Osteocyte (in vitro differentiated cells): ENCODE measurements at places on chromosomes 3 and 15.

GRCh38 chr3:122094693-122095092 is 39.5 kb downstream of the CD86 start:
- no peak overlapping the region for H3K27ac ChIP-seq
- no peak overlapping the region for H3K4me3 ChIP-seq
- no peaks in the 10 kb centered on the region for H3K27me3 ChIP-seq

DNA sequence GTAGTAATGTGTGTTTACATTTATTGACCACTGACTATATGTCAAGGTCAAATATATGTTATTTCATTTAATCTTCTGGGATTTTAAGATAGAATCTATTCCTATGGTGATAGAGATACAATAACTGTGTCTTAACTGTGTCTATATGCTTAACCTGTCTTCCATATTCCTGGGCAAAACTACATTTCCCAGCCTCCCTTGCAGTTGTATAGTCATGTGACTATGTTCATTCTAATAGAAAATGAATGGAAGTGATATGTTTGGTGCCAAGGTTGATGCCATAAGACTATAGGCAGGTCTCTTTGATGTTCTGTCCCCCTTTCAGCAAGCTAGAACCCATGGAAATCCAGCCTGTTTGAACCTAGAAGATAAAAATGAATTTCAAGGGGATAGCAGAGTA is 258.8 kb upstream of the PDZRN3 start:
- no peak overlapping the region for H3K4me3 ChIP-seq
- H3K4me1 ChIP-seq, result no peaks in the 10 kb centered on the region
- no peaks in the 10 kb centered on the region for H3K36me3 ChIP-seq

- no peak overlapping the region for H3K4me3 ChIP-seq
- H3K36me3 ChIP-seq, result no peaks in the 10 kb centered on the region
- H3K4me1 ChIP-seq, result no peaks in the 10 kb centered on the region
- H3K27me3 ChIP-seq, result no peaks in the 10 kb centered on the region
Observed at GRCh38 chr3:137249311-137249940, 291.6 kb downstream of the IL20RB start.

- no peak overlapping the region for H3K27ac ChIP-seq
- no peak for DNase-seq
- H3K4me3 ChIP-seq, result no peak overlapping the region
- no peaks in the 10 kb centered on the region for H3K36me3 ChIP-seq
- H3K4me1 ChIP-seq, result peaks cover 21% of the 10 kb centered on the region
- no peaks in the 10 kb centered on the region for H3K27me3 ChIP-seq
Observed at GRCh38 chr3:148074946-148075345, 622.8 kb upstream of the AGTR1 start.

DNA sequence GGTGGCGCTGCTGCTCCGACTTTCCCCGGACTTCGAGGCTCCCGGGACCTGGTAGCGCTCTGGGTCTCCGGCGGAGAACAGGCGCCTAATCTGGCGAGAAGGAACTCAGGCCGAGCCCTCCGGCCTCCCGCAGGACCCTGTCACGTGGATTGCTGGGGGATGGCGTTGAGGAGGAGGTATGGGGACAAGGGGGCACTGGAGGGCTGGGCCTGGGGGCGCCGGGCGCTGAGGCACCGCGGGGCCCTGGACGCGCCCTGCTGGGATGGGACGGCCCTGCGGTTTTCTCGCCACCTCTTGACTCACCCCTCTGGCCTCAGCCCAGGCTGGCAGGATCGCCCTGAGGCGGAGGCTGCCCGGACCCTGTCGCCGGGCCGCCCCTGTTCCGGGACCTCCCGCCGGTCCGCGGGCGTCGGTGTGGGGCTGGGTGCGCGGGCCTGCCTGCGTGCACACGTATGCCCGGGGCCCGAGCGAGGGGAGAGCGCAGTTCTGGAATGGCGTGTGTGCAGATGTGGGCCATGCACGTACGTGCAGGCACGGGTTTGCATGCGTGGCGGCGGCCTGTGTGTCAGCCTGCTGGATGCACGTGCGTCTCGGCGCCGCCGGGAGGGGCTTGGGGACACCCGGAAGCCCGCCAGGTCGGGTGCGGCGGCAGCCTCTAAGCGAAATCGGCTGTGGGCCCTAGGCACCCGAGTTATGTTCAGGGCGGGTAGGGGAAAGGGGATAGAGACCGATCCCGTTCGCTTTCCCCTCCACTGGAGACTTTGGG is 752 bp downstream of the C15orf39 start:
- H3K27me3 ChIP-seq, result no peaks in the 10 kb centered on the region
- DNase-seq, result peak; percentile 92
- H3K36me3 ChIP-seq, result peaks cover 2% of the 10 kb centered on the region
- H3K4me1 ChIP-seq, result peaks cover 36% of the 10 kb centered on the region
- peak overlapping the region; percentile 86 for H3K4me3 ChIP-seq
- H3K27ac ChIP-seq, result peak overlapping the region; percentile 85

GRCh38 chr3:12478326-12478725 is 6.0 kb upstream of the TSEN2 start:
- H3K4me3 ChIP-seq, result no peak overlapping the region
- H3K4me1 ChIP-seq, result peaks cover 27% of the 10 kb centered on the region
- H3K36me3 ChIP-seq, result no peaks in the 10 kb centered on the region
- H3K27me3 ChIP-seq, result no peaks in the 10 kb centered on the region
- DNase-seq, result no peak
- no peak overlapping the region for H3K27ac ChIP-seq

- H3K27ac ChIP-seq, result peak overlapping the region; percentile 91
- peaks cover 13% of the 10 kb centered on the region for H3K27me3 ChIP-seq
Observed at GRCh38 chr15:78437107-78437761, 782 bp upstream of the IREB2 start.

DNA sequence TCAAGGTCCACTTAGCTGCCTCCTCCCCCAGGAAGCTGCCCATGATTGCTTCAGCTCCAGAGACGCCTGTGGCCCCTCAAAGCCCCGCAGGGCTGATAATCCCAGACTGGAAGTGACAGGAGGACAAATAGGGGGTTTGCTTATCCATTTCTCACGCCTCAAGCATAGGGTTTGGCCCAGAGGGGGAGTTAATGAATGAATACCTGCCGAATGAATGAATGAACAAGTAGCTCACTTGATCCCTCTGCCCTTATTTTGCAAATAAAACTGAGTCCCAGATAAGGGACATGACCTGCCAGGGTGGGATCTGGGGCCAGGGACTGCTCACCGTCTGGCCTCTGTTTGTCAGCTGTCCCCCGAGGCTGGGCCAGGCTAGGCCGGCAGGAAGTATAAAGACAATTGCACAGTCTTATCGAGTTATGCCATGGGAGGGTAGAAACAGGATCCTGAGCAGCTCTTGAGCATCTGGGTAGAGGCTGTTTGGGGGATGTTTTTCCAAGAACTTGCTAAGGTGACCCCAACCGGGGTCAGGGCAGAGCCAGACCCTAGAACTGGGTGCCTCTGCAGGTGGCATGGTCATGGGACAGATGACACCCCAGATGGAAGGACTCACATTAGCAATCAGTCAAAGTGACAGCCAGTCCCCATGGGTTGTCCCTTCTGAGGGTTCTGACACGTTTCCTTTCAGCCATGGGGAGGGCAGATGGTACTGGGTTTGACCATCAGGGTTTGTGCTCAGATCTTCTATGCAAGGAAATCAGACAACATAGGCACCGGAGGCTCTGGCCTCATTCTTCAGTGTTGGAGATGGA is 45.0 kb downstream of the IQSEC1 start:
- DNase-seq, result no peak
- no peak overlapping the region for H3K4me3 ChIP-seq
- H3K36me3 ChIP-seq, result no peaks in the 10 kb centered on the region
- H3K27me3 ChIP-seq, result peaks cover 4% of the 10 kb centered on the region
- no peak overlapping the region for H3K27ac ChIP-seq

- H3K4me1 ChIP-seq, result no peaks in the 10 kb centered on the region
- H3K27me3 ChIP-seq, result no peaks in the 10 kb centered on the region
- H3K27ac ChIP-seq, result no peak overlapping the region
- no peak overlapping the region for H3K4me3 ChIP-seq
- DNase-seq, result no peak
- H3K36me3 ChIP-seq, result no peaks in the 10 kb centered on the region
Observed at GRCh38 chr15:91704343-91704742, 149.2 kb upstream of the SLCO3A1 start.

DNA sequence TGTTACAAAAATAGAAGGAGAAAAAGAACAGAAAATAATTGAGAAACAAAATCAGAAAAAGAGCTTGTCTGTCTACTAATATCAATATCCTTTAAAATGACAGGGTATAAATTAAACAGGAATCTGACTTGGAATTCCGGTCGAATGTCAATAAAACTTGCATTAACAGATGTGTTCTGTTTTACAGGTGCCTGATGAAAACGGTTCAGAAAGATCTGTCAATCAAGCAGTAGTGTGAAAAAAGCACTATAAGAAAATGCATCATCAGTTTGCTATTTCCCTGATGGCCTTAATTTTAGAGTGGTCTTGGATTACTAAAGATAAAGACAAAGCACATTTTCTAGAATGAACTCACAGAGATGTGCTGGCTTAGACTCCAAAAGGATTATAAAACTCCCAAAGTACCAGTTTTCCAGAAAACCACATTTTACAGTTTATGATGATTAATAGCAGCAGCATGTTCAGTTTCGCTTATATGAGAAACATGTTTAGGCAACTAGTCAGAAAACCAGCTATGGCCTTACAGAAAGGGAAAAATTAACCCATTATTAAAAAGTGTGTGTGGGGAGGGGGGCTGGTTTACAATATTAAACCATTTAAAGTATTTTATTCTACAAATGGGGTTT is 8.2 kb upstream of the C3orf38 start:
- peaks cover 8% of the 10 kb centered on the region for H3K4me1 ChIP-seq
- DNase-seq, result no peak
- no peak overlapping the region for H3K4me3 ChIP-seq

DNA sequence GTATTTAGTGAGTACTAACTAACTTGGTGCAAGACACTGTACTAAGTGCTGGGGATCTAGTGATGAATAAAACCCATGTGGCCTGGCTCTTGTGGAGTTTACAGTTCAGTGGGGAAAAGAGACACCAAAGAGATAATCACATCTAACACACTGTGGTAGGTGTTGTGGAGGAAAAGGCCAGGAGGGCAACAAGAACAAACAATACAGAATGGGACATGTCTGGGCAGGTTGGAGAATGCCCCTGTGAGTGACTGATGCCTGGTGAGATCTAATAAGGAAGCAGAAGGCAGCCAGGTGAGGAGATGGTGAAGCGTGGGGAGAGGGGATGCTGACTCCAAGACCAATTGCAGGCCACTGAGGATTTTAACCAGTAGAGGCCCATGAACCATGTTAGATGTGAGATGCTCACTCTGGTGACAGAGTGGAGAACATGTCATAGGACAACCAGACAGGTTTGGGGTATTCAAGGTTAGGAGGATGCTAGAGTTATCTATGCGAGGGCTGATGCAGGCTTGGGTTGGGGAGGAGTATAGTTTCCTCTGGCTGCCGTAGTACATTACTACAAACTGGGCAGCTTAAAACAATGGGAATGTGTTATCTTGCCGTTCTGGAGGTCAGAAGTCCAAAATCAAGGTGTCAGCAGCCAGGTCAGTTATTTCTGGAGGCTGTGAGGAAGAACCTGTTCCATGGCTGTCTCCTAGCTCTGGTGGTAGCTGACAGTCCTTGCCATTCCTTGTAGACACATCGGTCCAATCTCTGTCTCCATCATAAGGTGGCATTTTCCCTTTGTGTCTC is 81.4 kb downstream of the ARNT2 start:
- DNase-seq, result no peak
- H3K27me3 ChIP-seq, result no peaks in the 10 kb centered on the region
- H3K27ac ChIP-seq, result peak overlapping the region; percentile 83
- peaks cover 92% of the 10 kb centered on the region for H3K4me1 ChIP-seq
- H3K36me3 ChIP-seq, result peaks cover 10% of the 10 kb centered on the region

DNA sequence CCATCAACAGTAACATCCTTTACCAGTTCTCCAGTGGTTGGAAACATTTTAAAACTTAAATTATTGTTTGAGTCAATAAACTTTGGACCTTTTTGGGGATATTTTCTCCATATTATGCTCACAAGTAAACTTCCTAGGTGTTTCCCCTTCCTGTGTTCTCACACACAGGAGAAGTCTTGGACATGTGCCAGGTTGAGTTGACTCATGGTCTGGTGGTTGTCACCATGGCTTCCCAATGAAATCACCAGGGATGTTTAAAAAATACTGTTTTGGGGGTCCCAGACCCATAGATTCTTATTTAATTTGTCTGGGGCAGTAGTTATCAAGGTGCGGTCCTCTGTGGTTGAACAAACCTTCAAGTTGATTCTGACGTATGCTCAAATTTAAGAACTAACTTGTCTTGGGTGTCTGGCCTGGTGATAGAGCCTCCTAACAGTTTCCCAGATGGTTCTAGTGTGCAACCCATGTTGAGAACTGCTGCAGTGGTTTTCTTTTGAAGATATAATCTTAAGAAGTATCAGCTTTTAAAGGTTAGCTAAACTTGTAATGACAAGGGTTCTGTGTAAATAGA is 291.8 kb downstream of the EDEM1 start:
- H3K4me1 ChIP-seq, result no peaks in the 10 kb centered on the region
- no peaks in the 10 kb centered on the region for H3K27me3 ChIP-seq
- no peak overlapping the region for H3K4me3 ChIP-seq
- DNase-seq, result no peak

GRCh38 chr3:126019683-126020082 is 50.7 kb downstream of the ROPN1B start:
- H3K36me3 ChIP-seq, result peaks cover 24% of the 10 kb centered on the region
- peaks cover under 1% of the 10 kb centered on the region for H3K4me1 ChIP-seq
- H3K27ac ChIP-seq, result no peak overlapping the region
- H3K4me3 ChIP-seq, result no peak overlapping the region
- DNase-seq, result no peak
- no peaks in the 10 kb centered on the region for H3K27me3 ChIP-seq

DNA sequence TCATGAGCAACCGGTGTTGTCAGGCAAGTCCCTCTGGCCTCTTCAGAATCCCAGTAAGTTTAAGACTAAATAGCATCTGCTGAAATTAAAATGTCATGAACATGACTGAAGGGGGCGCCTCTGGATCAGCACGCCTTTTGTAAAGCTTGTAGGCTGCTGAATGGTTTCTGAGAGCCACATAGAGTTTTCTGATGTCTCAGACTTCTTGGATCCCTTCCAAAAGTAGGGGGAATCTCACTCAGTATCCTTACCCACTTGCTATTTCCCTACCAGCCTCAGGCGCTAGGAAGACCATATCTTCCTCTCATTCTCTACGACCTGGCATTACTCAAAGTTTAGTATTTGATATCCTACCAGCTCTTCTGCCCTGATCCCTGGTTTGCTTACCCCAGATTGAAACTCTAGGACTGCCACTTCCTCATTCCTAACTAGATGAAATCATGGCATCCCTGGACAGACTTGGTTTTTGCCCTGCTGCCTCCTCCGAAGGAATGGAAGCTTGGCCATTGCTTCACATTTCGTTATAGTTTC is 62.7 kb upstream of the CD47 start:
- no peak overlapping the region for H3K4me3 ChIP-seq
- no peaks in the 10 kb centered on the region for H3K36me3 ChIP-seq
- no peaks in the 10 kb centered on the region for H3K4me1 ChIP-seq
- H3K27ac ChIP-seq, result no peak overlapping the region

GRCh38 chr3:114299941-114300624 is 6.3 kb downstream of the TIGIT start:
- DNase-seq, result no peak
- no peaks in the 10 kb centered on the region for H3K36me3 ChIP-seq
- no peaks in the 10 kb centered on the region for H3K4me1 ChIP-seq
- H3K27ac ChIP-seq, result no peak overlapping the region
